ENCODE measurements at places on chromosomes 5 and 9.

DNA sequence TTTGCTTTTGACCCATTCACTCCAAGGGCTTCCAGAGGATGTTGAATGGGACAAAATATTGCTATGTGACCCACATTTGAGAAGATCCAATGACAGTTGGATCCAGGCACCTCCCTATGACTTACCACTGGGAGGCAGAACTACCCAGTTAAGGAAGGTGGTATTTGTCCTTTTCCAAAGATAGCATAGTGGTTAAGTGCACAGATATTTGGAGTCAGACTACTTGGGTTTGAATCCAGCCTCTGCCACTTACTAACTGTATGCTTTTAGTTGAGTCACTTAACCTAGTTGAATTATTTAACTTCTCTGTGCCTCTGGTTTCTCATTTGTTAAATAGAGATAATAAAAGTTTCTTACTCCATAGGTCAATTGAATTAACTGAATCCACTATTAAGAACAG is 74.5 kb upstream of the PALM2AKAP2 start:
- DNase-seq = no peak

GRCh38 chr5:32990593-32991420 is 279.7 kb downstream of the NPR3 start:
- no peak for DNase-seq

DNA sequence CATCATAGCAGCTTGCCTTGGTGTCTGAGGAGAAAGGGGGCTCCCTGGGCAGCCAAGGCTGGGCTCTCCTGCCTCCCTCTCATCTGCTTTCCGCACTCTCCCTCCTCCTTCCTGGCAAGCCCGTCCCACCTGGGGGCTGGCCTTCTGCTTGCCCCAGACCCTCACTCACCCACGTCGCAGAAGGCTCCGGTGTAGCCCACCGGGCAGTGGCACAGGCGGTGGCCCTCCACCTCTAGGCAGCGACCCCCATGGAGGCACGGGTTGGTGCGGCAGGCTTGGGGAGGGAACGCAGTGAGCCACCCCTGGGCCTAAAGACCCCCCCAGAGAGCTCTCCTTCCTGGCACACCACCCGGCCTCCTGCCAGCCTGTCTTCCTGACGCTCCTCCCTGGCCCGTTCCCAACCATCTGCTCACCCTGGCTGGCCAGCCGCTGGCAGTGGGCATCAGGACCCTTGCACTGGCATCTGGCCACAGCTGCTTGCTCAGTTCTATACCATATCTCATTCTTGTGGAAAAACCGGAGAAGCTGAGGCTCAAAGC is 4.2 kb upstream of the PFN3 start:
- no peak for DNase-seq

DNA sequence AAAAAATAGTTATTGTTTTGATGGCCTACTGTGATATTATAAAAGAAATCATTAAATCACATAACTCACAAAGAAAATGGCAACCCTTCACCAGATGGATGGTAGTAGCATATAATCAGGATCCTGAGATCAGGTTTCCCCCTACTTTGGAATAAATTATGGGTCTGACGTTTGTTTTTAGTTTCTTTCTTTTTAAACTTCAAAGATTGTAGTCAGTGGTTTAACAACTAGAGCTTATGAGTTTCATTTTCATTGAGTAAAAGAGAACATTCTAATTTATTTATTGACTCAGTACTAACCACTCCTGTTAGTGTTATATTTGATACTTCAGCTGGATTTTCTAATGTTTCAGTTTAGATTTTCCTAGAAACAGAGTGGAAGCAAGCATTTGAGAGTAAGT is 218.0 kb upstream of the PCSK5 start:
- DNase-seq = no peak

Data from Peyer's patch (tissue), 4 donors.